ENCODE measurements at places on chromosomes 6 and 20.

- no peak for DNase-seq
Observed at GRCh38 chr20:56453352-56453751, 15.1 kb upstream of the RTF2 start.

GRCh38 chr6:137241481-137242038 is 22.4 kb upstream of the IFNGR1 start:
- DNase-seq: peak; percentile 23

DNA sequence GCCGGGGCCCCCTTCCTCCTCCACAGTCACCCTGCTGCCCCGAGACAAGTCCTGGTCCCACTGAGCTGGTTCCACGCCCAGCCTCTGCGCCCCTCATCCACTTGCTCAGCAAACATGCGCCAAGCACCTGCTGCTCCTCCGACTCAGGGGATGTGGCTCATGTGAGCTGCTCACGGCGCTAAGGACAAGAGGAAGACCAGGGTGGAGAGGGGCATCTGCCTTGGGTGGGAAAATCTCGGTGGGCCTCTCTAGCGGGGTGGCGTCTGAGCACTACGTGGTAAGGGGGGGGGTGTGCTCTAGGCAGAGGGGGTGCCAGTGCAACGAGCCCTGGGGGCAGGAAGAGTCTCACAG is 4.5 kb downstream of the LAMA5 start:
- no peak for DNase-seq

- DNase-seq: no peak
Observed at GRCh38 chr6:159929819-159930218, 39.0 kb downstream of the MAS1 start.

All from fibroblast of skin of right quadriceps (primary cell).